ENCODE measurements at places on chromosomes 12 and 14.

DNA sequence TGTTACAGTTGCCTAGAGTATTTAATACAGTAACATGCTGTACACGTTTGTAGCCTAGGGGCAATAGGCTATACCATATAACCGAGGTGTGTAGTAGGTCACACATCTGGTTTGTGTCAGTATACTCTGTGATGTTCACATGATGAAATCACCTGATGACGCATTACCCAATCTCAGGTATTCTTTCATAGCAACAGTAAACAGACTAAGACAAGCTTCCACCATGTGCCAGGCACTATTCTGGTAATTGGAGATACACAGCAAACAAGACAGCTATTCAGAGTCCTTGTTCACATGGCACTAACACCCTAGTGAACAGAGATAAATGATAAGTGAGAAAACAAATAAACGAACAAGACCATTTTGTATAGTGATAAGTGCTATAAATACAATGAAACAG is 3.8 kb upstream of the PDE3A start:
- DNase-seq, result peak; percentile 26

DNA sequence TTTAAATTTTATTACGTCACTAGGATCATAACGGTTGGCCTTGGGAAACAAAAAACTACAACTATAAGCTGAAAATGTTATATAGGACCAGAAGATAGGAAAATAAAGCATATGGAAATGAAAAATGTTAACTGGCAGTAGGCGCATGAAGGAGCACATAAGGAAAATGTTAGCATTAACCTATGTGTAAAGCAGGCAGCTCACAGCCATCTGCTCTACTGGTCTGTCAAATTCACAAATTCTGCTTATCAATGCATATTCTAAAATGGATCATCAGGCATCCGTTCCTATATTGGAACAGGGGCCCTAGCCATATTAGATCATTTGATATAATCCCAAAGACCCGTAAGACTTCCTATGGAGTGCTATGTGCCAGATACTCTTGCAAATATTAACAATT is 263.9 kb downstream of the MDGA2 start:
- no peak for DNase-seq

- no peak for DNase-seq
Measured at GRCh38 chr12:90084018-90084417, 375.4 kb upstream of the ATP2B1 start.

GRCh38 chr12:50039151-50039835 is 14.0 kb upstream of the RACGAP1 start:
- DNase-seq, result peak; percentile 41

- no peak for DNase-seq
Measured at GRCh38 chr12:50453872-50454271, 50.9 kb upstream of the DIP2B start.

- peak; percentile 54 for DNase-seq
Measured at GRCh38 chr12:74619084-74619483, 81.4 kb downstream of the ATXN7L3B start.
